ENCODE measurements at places on chromosomes 3 and 15.

- no peak for DNase-seq
Measured at GRCh38 chr3:116476691-116477090, 31.4 kb upstream of the LSAMP start.

DNA sequence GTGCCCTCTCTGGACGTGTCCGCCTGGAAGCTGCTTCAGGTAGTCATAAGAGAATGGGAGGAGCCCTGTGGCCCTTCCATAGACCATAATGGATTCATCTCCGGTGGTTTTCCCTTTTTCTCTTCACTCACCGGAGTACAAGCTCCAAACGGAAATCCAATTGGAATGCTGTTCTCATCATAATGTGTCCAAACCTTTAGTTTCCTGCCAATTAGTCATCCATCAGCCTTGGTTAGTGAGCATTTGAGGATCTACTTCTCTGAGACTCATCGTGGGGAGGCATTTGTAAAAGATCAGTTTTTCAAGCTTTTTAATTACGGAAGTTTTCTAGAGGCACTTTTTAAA is 34.9 kb downstream of the ABHD2 start:
- DNase-seq, result no peak

- DNase-seq, result no peak
Measured at GRCh38 chr3:127803619-127804018, 18.7 kb downstream of the MGLL start.

- DNase-seq, result no peak
Measured at GRCh38 chr3:177157492-177157891, 39.8 kb downstream of the TBL1XR1 start.

DNA sequence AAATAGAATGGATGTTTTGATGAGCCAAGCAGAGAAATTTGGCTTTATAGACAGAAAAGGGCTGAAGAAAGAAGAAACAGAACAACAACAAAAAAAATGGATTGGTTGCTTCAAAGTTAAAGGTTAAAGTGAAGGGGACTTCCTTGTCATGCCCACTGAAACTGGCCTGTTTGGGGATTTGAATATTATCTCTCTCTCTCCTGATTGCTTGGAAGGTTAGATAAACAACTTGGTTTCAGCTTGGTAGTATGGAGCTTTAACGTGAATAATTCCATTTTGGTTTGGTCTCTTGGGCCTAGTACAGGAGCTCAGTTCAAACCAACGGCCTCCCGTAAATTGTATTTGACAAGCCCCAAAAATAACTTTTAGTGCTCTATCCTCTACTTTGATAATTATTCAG is 70.8 kb upstream of the MBNL1 start:
- DNase-seq, result no peak

DNA sequence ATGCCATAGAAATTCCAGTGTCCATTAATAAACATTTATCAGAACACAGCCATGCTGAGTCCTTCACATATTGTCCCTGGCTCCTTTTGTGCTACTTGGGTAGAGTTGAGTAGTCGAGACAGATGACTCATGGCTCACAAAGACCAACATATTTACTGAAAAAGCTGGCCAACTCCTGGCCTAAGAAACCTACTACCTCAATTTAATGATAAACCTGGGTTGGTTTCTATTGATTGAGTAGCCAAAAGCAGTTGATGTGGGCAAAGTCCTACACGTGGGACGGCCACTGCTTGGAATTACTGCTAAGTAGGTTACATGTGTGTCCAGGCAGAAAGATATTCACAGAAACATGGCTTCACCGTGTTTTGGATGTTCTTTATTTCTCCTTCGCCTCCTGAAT is 402.2 kb downstream of the NR2F2 start:
- no peak for DNase-seq

DNA sequence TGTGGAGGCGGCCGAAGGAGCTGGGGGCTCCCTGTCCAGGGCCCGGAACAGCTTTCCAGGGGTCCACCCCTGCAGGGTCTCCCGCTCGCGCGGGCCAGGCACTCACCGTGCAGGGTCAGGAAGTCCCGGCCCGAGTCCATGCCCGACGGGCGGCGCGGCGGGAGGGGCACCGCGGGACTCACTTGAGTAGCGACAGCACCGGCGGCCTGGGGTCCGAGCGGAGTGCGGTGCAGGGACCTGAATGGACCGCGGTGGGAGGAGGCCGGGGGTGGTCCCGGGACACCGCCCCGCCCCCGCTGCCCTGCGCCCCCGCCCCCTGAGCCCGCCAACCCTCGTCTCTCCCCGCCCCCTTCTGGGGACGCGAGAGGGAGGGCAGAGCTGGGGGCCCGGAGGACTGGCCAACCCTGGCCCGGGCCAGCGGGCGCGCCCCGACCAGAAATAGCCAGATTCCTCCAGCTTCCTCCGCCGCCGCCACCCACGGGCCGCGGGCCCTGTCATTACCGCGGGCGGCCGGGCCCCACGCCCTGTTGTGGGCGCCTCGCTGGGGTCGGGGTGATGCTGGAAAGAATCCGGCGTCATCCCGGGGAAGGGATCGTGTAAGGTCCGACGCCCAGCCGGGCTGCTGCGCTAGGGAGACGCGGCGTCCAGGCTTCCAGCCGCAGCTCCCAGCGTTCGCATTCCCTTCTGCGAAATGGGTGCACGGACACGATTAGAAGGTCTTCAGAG is at the start of gene PLCD1:
TSS of gene PLCD1 (minus strand) at position 243 of the 726 bp plus-strand sequence. CDS start at position 140, 103 bp downstream.
- no peak for DNase-seq

DNA sequence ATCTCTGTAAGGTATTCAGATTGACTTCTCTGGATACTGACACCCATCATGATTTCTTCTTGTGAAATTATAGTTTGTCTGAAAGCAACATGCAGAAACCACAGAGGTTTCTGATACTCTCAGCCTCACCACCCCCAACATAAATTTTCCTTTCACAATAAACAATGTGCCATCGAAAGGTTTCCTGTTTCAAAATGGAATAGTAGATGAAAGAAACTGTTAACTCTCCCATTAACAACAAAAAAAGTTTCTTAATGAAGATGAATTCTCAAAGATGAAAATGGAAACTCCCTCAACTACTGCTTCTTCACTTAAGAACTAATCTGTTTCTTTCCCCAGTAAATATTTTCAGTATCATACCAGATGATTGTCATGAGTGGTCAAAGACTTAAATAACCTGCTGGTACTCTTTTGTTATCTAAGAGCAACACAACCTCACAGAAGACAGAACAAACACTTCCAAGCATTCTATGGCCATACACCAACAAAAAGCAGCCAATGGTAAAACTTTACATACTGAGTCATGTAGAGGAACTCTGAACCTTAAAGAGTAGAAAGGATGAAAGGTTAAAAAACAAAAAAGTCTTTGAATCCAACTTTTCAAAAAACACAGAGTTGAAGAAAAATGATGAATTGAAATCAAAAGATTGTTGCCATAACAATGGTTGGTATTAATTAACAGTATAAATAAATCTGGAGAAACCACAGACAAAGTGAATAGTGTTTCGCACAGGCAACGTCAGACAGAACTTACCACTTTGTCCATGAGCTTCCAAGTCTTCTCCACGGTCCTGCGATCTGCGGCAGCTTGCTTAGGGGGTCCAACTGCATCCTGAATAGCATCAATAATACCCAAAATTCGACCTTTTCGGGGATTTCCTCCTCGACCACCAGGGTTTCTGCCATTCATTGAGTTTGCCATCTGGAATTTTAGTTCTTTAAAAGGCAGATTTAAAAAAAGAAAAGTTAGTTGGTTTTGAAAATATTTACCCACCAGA is 1.9 kb downstream of the CBLB start:
- DNase-seq, result no peak

- DNase-seq, result no peak
Measured at GRCh38 chr15:51170882-51171633, 76.4 kb upstream of the TNFAIP8L3 start.

DNA sequence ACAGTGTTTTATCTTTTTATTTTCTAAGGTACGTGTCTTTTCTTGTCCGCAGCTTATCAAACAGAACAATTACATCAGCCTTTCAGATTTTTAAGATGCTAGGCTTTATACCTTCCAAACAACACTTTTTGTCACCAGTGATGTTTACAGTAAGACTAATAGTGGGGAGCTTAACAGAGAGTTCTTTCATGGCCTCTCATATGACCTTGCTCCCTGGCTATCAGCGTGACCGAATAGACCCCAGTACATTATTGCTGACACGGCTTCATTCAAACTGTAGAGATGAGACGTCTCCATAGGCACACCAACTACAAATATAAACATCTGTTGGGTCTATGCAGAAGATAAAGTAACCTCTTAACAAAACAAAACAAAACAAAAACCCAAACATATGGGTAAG is 477.6 kb upstream of the KCNMB2 start:
- no peak for DNase-seq

DNA sequence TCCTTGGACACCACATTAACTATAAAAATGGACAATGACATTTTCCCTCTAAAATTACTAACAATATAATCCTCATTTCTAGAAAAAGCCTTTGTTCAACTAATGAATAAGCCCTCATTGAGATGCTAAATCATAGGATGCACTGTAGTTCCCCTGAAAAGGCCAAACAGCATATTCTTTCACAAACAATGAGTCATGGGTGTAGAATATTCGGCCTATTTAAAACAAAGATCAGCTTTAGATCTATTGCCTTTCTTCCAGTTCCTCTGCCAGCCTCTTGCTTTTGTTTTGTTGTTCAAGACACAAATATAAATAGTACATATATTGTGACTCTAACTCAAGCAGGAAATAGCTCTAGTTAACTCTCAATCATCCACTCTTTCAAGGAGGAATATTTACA is 82.5 kb downstream of the ADAM10 start:
- no peak for DNase-seq

DNA sequence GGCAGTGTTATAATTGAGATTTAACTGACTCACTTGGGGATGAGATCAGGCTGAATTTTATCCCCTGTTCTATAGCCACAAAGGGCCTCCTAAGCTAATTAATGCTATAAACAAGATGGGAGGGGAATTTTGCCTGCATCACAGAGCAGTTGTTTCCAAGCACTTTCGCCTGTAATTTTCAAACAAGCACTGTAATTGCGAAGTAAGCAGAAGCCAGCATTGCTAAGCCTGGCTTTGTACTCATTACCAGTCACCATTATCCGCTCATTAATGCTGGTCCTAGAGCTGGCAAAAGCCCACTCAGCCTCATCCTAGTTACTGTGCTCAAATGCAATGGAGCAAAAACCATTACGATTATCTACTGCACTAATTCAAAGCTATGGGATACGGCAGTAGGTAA is 356.6 kb upstream of the UBE2E2 start:
- DNase-seq, result no peak

DNA sequence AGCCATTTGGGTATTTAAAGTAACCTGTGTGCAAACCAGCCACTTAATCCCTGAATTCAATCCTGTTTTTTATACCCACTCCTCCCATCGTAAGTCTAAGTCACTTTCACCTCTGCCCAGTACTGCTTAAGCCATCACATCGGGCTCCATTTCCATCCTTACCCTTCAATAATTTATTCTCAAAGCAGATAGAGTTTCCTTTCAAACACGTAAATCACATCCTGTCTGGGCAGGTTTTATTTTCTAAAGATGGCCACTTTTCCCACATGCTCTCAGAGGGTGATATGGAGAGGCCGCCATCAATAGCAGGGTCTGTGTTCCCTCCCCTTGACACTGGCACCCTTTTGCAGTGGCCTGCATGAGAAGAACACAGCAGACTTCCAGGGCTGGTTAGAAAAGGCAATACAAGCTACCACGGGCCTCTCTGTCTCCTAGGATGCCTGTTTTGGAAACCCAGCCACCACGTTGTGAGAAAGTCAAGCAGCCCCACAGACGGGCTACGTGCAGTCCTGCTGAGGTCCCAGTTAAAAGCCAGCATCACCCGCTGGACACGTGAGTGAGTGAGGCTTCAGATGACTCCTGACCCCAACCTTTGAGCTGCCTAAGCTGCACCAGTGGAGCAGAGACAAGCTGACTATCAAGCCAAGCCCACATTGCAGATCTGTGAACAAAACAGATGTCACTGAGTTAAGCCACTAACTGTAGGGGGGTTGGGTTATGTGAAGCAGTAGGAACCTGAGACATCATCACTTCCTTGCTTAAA is 241.8 kb upstream of the SLCO3A1 start:
- DNase-seq, result no peak

GRCh38 chr3:133162670-133163305 is 124.6 kb downstream of the TMEM108 start:
- no peak for DNase-seq

Data from activated CD4-positive, CD25-positive, alpha-beta regulatory T cell treated with anti-CD3 and anti-CD28 coated beads, Interleukin-2, amount 50 U/mL, for 16 hours (primary cell).